ENCODE measurements at places on chromosomes 1 and 21.

DNA sequence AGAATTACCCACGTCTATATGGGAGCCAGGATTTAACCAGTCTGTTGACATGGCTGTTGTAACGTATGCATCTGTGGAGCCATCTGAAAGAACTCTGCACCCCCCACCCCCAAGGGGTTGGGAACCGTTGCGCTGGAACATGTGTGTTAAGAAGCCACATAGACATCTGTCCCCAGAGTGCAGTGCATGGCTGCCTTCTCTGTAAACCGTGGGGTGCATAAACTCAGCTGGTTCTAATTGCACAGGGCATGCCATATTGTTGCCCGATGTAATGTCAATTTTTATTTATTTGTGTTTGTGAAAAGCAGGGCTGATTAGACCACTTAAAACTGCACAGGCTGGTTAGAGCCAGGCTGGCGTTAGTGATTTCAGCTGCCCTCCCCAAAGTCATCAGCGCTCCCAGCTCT lies 70.1 kb upstream of the ROR1 start:
- DNase-seq = no peak

DNA sequence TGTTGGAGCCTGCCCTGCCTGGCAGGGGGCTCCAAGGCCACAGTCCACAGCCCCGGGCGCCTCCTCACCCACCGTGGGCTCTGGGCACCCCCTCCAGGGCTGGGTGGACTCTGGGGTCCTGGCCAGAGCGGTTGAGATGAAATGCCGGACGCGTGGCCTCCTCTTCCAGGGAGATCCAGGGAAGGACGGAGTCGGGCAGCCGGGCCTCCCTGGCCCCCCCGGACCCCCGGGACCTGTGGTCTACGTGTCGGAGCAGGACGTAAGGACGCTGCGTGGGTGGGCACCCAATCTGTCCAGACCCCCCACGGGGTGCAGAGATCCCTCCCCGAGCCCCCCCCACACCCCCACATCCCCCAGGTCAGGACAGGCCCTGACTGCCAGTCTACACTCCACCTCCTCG lies 51.2 kb downstream of the SLC19A1 start:
- DNase-seq = no peak

GRCh38 chr1:212595787-212596714 lies 12.5 kb upstream of the ATF3 start:
- no peak for DNase-seq

- no peak for DNase-seq
Measured at GRCh38 chr1:12204140-12204539, 25.7 kb upstream of the VPS13D start.

- DNase-seq = no peak
Measured at GRCh38 chr1:51515312-51515960, 3.6 kb downstream of the EPS15 start.

DNA sequence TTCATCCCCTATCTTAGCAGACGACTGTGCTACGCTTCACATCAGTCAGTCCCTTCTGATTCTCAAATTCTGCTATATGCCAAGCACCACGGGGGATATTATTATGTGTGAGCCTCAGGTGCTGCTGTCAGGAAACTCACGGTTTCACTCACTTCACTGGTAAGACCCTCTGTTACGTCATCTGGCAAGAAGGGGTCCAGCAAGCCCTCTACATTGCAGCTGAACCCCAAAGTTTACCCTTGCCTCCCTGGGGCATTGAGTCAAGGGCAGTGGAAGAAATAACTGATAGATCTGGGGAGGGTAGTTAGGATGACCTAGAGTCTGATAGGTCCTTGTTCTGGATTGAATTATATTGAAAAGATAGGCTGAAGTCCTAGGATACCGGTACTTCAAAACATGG lies 237.4 kb downstream of the RRAGC start:
- no peak for DNase-seq

DNA sequence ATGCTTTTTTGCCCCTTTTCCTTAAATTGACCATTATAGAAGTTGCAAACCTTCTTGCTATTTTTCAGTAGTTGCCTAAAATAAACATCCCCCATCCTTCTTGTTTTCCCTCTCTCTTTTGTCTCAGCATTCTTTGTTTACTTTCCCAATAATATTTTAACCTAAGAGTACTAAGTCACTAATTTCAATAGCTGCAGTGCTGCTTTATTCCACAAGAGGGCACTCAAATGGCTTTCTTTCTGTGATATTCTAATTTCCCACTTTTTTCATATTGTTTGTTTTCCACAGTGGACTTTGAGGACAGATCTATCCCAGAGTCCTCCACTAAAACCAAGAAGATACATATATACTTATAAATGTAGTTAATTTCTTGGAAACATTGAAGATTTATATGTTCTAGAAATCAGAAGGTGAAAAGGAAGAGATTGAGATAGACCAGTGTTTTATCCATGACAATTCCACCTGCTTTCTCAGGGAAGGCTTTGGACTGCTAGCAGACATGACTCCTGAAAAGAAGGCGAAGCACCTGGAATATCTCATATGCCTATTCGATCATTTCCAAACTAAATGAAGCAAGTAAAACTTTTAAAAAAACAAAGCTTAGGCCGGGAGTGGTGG lies 104.8 kb upstream of the GRIK1 start:
- peak; percentile 1 for DNase-seq

- no peak for DNase-seq
Measured at GRCh38 chr1:155199792-155200191, 7.9 kb downstream of the THBS3 start.

GRCh38 chr1:17156108-17156507 lies 36.9 kb upstream of the PADI2 start:
- DNase-seq = no peak

- no peak for DNase-seq
Measured at GRCh38 chr1:29222686-29223085, 8.0 kb downstream of the MECR start.

- DNase-seq = no peak
Measured at GRCh38 chr1:43557744-43558245, 27.1 kb downstream of the PTPRF start.

- DNase-seq = no peak
Measured at GRCh38 chr1:222043444-222044292, 301.8 kb upstream of the DUSP10 start.

- no peak for DNase-seq
Measured at GRCh38 chr1:30819244-30819571, 61.6 kb upstream of the LAPTM5 start.

DNA sequence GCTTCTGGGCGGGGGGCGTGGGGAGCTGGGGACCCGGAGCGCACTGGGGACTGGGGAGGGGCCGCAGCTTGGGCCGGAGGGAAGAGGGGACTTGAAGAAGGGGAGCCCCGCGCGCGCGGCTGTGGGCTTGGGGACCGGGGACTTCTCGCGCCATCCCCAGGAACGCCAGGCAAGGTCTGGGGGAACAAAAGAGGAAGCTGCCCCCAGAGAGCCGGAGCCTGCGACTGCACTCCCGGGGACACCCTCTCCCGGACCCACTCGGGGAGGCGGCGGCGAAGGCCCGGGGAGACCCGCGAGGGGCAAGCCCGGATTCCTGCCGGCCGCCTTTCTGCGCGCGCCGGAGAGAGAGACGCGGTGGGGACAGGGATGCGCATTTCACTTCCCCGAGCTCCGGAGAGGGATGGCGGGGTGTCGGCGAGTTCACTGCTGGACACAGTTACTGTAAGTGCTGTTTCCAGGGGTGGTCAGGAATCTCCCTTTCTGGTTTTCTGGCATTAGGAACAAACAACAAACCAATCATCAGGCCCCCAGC lies 732 bp downstream of the ABCG1 start:
- DNase-seq = no peak

GRCh38 chr1:163922743-163923201 lies 601.0 kb downstream of the NUF2 start:
- DNase-seq = no peak

GRCh38 chr1:236543065-236543669 lies 19.4 kb downstream of the LGALS8 start:
- DNase-seq = no peak

GRCh38 chr1:47469910-47470309 lies 32.1 kb downstream of the FOXD2 start:
- no peak for DNase-seq

All from putamen (tissue), 1 donor.